Suppressor macrophage (primary cell): ENCODE measurements at places on chromosomes 12 and 14.

DNA sequence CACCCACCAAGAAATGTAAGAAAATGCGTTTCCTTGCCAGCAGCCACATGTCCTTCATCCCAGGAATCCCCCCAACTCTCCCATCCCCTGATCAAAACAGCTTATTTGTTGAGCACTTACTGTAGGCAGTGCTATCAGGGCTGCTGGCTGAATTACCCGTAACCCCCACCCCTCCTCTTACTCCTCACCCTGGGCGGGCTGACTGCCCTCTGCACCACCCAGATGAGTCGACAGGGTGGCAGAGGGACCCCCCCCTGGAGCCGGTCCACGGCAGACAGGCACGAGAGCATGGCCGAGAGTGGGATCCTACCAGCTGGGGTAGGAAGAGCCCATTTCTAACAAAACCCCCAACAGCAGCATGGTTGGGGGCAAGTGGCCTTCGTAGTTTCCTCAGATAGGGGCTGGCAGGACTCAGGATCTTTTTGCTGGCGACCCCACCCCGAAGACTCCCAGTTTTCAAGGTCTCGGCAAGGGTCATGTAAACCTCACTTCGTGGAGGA lies 1.1 kb upstream of the RHOF start:
- DNase-seq: no peak

DNA sequence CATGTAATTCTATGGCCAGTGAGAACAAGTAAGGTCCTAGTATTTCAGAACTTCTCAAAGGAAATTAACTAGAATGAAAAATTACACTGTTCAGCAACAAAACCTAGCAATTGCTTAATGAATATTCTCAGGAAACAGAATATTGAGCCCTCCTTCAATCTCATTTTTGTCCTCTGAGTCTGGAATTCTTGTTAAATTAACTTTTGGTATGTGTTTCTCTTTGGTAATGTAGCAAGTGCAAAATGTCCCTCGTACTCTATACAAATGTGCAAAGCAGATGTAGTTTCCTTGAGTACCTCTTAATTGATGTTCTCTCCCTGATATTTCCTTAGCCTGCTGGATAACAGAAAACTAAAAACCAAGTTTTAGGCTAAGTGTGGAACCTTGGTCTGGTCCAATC lies 190.8 kb upstream of the CNOT2 start:
- DNase-seq: no peak

DNA sequence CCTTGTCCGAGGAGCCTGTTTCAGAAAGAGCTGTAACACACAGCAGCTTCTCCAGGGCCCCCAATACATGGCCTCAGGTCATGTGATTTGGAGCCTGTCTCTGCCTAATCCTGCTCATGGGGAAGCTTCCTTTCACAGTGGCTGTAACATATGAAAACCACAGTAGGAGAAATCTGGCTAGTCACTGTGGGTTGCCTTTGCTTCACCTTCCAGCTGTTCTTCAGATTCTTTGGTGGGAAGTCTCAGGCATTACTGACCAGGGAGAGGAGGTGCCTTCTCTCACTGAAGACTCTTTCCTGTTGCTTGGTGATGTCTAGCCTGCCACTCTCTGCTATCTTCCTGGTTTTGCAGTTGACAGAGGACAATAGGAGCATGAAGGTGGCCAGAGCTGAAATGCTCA lies 350.6 kb downstream of the DPF3 start:
- peak; percentile 39 for DNase-seq

DNA sequence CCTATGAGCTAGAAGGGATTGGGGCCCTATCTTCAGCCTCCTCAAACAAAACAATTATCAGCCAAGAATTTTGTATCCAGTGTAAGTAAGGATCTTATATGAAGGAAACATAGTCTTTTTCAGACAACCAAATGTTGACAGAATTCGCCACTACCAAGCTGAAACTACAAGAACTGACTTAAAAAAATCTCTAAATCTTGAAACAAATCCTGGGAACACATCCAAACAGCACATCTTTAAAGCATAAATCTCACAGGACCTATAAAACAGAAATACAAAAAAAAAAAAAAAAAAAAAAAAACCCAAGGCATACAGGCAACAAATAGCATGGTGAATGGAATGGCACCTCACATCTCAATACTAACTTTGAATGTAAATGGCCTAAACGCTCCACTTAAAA lies 41.3 kb upstream of the LMNTD1 start:
- no peak for DNase-seq

GRCh38 chr12:27965411-27965810 lies 7.1 kb downstream of the PTHLH start:
- no peak for DNase-seq

- DNase-seq: no peak
Observed at GRCh38 chr14:33586806-33587205, 364.1 kb downstream of the EGLN3 start.

- peak; percentile 20 for DNase-seq
Observed at GRCh38 chr14:51202914-51203665, 37.0 kb upstream of the TMX1 start.

DNA sequence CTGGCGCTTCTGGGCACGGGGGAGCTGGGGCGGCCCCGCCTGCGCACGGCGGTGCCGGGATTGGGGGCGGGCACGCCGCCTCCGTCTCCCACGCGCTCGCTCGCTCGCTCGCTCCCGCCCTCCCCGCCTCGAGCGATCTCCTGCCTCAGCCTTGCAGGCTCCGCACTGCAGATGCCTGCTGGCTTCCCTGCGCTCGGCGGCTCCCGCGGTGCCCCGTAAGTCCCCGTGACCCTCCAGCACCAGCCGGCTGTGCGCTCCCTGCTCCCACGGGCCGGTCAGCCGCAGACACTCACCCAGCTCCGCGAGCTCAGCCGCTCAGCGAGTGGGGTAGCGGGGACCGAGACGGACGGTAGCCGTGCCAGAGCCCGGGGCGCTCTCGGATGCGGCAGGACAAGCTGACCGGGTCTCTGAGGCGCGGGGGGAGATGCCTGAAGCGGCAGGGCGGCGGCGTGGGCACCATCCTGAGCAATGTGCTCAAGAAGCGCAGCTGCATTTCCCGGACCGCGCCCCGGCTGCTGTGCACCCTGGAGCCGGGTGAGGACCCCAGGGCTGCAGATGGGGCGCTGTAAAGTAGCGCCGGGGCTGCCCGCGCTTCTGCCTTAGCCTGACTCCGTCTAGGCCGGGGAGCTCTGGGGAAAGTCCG lies at the start of gene TBC1D30:
TSS of gene TBC1D30 (plus strand) at position 148 of the 643 bp plus-strand sequence. CDS start at position 381, 233 bp downstream.
- peak; percentile 14 for DNase-seq

DNA sequence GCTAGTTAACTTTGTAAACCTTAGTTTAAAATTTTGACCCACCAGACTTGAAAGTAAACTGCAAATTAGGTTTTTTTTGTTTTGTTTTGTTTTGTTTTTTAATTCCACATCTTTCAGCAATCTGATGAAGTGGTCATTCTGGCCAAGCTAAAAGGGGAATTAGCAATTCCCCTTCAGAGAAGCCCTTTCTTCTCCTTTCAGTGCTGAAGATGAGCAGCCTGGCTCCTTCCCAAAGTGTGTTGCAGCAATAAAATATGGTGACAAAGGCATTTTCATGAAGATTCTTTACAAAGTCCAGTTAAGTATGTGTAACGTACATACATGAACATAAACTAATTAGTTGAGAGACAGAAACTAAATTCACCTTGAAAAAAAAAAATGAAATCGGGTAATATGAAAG lies 380.1 kb downstream of the NOVA1 start:
- no peak for DNase-seq

DNA sequence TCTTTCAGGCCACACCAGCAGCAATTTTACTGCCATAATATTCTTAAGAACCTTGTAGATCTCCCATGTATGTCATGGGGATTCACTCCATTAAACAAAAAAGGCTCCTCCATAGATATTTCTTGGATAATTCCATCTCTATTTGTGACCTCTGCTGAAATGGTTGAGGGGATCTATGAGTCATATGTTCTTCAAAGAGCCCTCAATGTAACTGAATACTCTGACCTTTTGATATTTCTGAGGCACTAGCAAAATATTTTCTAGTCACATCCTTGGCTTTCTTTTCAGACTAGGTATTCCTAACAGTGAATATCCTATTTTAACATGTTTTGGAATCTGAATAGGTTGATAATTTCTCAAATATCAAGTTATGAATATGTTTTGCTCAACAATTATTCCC lies 6.6 kb downstream of the NELL2 start:
- DNase-seq: no peak

- no peak for DNase-seq
Observed at GRCh38 chr12:17489452-17489851, 600.5 kb downstream of the RERGL start.

- DNase-seq: peak; percentile 42
Observed at GRCh38 chr14:91744068-91744480, 12.2 kb upstream of the CATSPERB start.

- DNase-seq: no peak
Observed at GRCh38 chr12:26741584-26742227, 91.3 kb downstream of the ITPR2 start.

DNA sequence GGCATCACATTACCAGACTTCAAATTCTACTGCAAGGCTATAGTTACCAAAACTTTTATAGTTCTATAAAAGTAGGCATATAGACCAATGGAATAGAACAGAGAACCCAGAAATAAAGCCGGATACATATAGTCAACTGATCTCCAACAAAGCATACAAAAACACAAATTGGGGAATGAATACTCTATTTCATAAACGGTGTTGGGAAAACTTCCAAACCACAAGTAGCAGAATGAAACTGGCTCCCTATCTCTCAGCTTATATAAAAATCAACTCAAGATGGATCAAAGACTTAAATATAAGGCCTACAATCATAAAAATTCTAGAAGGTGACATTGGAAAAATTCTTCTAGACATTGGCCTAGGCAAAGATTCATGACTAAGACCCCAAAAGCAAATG lies 187.9 kb upstream of the PLXNC1 start:
- DNase-seq: no peak
